Thymus (tissue), 14 donors: ENCODE measurements at places on chromosomes 12 and 14. TPM values are rescaled to one million over a fixed set of nuclear protein-coding genes. Genes with fewer than 3 reads are reported as not detected.

AMN gene
- total RNA-seq = 2.0 TPM

ENDOU gene
- 0.14 TPM for total RNA-seq

TAS2R43 gene
- 0.94 TPM for total RNA-seq

ZNF705A gene
- not detected for total RNA-seq

SNRPF gene
- total RNA-seq = 45.1 TPM

PTPRB gene
- 2.3 TPM for total RNA-seq
